Stimulated activated naive B cell treated with anti-CD40 and anti-IgM and Interleukin-4, amounts not matched to agents 10 μg/mL and 1 μg/mL and 100 μg/mL, for 72 hours (primary cell): ENCODE measurements at places on chromosomes 3 and 15.

DNA sequence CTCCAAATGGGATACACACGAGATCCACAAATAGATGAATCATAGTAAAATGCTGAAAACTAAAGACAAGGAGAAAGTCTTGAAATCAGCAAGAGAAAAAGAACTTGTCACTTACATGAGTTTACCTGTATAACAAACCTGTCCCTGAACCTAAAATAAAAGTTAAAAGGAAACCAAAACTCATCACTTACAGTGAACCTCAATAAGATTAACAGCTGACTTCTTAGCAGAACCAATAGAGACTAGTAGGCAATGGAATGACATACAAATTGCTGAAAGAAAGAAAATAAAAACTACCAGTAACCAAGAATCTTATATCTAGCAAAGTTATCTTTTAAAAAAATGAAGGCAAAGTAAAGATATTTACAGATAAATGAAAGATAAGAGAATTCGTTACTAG lies 27.4 kb downstream of the SEC22A start:
- no peak for DNase-seq

DNA sequence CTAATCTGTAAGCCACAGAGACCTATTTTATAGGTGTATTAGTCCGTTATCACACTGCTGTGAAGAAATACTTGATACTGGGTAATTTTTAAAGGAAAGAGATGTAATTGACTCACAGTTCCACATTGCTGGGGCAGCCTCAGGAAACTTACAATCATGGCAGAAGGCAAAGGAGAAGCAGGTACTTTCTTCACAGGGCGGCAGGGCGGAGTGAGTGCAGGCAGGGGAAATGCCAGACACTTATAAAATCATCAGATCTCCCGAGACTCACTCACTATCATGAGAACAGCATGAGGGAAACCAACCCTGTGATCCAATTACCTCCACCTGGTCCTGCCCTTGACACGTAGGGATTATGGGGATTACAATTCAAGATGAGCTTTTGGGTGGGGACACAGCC lies 108.7 kb downstream of the GALK2 start:
- no peak for DNase-seq

DNA sequence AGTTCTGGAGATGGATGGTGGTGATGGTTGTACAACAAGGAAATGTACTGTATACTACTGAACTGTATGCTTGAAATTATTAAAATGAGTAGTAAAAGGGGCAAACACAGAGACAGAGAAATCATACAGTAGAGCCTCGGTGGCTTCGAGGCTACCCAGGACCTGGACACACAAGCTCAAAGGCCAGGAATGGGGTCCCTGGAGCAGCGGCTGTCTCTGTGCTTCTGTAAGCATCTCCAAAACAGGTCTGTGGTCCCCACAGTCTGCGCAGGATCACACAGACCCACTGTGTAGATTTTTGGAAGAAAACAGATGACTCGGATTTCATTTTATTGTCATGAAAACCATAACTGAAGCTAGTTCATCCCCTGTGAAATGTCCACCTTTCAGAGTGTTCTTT lies 39.7 kb downstream of the PGPEP1L start:
- DNase-seq: no peak

GRCh38 chr3:17629400-17629799 lies 113.0 kb downstream of the TBC1D5 start:
- no peak for DNase-seq

DNA sequence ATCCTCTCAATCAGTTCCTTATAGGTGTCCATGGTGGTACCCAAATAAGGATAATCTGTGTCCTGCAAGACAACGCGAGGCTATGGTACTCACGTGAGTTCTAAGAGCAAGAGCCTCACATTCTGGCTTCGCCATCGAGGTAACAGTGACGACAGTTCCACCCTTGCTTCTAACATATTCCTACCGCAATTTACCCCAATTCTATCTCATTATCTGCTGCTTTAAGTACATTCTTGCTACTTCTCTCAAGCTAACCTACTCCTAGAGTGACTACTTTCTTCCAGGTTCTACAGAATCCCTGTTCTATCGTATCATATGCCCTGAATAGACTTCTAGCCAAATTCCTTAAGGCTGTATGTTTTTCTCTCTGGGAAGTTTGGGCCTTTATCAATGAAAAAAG lies 26.6 kb downstream of the TFRC start:
- DNase-seq: no peak

DNA sequence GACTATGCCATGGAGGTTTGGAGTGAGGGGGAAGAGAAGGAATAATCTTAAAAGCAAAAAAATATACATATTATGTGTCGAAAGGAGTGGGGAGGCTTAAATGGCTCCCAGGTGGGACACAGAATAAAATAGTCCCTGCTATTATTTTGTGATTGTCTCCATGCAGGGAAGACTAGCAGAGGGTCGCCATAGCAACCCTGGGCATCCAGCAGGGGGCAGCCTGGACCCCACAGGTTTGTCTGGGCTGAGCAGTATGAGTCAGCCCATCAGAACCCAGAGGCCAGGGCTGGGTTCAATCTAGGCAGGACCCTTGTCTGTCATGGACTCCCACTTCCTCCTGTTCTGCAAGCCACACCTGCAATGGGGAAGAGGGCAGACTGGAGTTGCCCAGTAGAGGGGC lies 17.6 kb upstream of the LINGO1 start:
- no peak for DNase-seq

DNA sequence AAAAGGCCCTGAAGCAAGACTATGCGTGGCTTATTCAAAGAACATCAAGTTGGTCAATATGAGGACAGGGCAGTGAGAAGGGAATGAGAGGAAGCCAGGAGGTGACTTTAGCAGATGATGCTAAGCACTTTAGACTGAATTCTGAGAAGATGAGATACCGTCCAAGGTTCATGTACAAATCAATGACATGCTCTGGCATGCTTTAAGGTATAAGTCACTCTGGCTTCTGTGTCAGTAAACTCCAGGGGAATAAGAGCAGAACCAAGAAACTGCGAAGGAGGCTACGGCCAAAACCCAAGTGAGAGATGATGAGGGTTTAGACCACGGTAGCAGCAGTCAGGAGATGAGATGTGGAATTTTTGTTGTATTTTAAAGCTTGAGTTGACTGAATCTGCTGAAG lies 8.9 kb upstream of the CCDC50 start:
- no peak for DNase-seq

DNA sequence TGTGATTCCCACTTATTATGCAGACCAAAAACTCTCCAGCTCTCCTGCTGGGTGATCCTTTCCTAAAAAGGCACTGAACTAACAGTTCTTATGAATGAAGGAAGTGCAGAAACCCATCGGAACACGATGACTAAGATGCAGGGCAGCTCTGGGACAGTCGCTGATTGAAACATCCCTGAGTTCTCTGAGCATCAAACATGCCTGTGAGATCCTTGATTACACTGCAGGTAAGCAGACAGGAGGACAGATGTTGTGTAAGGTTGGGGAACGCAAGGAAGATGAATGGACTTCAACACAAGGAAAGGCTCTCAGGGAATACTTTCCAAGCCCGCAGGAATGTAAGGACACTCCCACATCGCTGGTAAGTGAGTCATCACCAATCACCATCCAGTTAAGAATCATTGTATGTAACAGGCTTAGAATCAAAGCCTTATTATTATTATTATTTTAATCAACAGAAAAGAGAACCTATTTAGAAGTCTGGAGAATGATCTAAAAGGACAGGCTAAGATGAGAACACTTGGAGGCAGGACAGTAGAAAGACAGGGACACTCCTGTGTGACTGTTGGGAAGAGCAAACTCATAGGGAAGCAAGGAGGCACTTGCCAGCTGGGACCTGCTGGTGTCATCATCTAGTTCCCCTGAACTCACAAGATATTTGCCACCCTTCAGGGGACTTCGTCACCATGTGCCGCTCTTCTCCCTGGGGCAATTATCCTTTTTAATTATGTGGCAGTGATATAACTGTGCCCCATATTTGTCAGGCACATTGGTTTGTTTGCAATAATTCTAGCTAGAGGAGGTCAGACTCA lies 26.0 kb downstream of the TMEM158 start:
- no peak for DNase-seq

GRCh38 chr15:77617476-77618230 lies 15.1 kb downstream of the LINGO1 start:
- no peak for DNase-seq

DNA sequence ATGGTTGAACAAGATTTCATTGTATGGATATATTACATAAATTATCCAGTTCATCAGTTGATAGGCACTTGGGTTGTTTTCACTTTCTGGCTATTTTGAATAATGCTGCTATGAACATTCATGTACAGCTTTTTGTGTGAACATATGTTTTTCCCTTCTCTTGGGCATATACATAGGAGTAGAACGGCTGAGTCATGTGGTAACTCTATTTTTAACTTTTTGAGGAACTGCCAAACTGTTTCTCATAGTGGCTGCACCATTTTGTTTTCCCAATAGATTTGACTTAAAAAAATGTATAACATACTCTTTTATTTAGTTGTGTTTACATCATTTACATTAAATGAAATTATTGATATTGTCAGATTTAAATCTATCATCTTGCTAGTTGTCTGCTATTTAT lies 28.8 kb upstream of the RFX7 start:
- DNase-seq: no peak

DNA sequence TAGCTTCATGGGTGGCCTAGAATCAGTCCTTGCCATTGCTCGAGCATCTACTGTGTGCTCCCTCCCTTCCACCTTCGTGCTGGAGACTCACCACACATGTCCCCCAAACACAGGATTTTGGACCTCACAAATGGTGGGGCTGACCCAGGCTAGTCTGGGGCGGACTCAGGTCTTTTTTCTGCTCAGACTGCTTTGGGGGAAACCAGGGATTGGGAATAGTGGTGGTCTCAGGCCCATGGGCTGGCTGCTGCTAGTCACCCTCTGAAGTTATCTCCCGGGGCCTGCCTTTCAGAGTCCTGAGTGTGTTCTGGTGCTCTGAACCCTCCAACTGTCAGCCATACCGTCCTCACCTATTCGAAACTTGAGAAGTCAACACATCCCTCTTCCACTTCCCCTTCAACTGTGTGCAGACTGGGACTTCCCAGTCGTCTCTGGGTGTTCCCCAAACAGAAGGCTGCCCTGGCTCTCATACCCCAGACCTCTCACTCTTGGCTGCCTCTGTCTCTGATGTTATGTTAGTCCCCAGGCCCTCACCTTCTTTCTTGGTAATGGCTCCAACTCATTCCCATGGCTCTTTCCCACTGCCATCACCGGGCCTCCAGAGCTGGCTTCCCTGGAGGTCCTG lies 46.0 kb downstream of the PPCDC start:
- DNase-seq: peak; percentile 75

DNA sequence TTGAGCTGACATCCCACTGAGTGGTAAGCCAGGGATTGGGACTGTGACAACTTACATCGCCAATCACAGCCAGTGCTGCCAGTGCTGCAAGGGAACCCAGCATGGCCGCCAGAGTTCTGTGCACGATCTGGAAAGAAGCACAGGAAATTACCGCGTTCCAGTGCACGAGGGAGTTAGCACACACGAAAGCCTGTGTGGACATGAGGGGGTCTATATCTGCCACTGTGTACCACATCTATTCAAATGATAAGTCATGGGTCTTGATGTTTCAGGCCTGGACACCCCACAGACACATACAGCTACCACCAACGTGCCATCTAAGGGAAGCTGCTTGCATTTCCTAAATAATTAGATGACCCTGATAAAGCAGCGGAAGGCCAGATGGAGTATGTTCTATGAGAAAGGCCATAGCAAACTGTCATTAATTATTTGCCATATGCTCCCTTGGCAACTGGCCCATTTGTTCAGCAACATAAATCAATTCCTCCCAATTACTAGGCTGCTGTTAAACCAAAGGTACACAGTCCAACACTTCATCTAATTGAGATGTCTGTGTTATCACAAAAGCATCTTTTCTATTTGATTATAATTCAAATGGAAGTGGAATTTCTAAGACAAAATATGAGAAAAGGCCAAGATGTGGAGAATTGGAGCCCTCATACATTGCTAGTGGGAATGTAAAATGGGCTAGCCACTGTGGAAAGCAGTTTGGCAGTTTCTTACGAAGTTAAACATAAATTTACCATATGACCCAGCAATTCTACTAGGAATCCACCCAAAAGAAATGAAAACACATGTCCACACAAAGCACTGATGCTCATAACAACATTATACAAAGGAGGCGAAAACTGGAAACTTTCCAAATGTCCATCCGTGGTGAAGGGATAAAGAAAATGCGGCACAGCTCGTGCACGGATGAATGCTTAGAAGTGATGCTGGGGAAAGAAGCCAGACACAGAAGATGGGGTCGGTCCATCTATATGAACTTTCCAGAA lies 108.3 kb downstream of the OCA2 start:
- no peak for DNase-seq

GRCh38 chr3:21163956-21164355 lies 587.1 kb downstream of the ZNF385D start:
- DNase-seq: no peak

DNA sequence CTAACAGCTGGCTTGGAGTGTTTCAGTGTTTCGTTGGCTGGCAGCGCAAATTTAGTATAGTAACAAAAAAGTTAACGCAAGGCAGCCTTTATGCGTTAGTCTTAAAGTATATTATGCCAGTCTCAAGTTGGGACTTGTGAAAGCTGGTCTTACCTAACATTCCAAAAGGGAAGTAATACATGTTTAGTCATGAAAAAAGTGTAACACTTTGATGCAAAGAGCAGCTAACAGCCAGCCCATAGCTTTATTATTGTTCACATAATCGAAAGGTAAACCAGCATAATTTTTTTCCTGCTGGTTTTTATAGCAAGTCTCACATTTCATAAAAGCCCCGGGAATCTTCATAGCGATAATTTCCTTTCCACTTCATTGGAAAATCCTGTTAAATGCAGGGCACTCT lies 2.4 kb upstream of the GPR87 start:
- no peak for DNase-seq

DNA sequence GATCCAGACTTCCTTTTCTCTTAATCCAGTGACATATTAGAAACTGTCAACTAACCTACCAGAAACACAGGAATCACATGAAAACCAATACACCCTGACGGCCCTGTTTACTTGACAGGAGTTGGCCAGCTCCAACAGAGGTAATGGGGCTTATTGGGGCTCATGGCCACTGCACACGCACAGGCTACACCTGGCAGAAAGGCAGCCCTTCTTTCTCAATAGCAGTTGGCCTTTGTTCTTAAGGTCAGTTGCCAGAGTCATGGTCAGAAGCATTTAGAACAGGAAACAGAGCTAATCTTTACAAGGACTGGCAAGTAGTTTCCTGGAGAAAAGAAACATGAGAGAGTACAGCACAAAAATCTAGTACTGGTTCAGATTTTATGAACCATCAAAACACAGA lies 181.8 kb downstream of the MAGI1 start:
- DNase-seq: no peak

GRCh38 chr3:37125195-37126073 lies 48.9 kb downstream of the LRRFIP2 start:
- no peak for DNase-seq

DNA sequence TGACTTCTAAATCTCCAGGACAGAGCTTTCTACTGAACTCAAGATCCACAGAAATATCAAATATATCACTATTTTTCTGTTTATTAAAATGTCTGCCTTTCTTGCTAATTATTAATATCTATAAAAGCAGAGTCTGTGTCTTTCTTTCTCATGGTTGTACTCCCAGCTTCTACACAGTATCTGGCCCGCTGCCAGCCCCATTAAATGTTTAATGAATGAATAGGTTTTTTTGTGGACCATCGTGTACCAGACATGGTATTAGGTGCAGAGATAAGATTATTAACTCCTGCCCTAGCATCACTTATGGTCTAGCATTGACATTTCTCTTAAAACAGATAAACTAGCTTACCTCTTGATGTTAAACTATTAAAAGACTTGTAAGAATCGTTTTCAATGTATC lies 111.4 kb upstream of the RBMS3 start:
- no peak for DNase-seq
